ENCODE measurements at places on chromosomes 1 and 21.

DNA sequence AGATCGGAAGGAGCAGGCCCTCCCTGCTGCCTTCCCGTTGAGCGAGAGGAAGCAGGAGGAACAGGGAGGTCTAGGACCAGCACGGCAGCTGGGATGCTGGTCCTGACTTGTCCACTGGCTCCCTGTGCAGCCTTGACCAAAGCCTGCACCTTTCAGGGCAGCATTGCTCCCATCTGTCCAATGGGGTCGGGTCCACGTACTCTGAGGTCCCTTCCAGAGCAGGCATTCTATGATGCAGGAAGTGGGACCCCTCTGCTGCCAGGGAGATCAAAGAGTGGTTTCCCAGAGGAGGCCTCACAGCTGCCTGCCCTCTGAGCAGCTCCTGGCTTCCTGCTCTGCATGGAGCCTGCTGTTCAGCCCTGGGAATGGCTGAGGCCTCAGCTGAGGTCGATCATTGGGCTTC is 21.7 kb upstream of the ZNF362 start:
- DNase-seq: no peak

- DNase-seq: no peak
Measured at GRCh38 chr1:83490988-83491387, 507.9 kb downstream of the TTLL7 start.

DNA sequence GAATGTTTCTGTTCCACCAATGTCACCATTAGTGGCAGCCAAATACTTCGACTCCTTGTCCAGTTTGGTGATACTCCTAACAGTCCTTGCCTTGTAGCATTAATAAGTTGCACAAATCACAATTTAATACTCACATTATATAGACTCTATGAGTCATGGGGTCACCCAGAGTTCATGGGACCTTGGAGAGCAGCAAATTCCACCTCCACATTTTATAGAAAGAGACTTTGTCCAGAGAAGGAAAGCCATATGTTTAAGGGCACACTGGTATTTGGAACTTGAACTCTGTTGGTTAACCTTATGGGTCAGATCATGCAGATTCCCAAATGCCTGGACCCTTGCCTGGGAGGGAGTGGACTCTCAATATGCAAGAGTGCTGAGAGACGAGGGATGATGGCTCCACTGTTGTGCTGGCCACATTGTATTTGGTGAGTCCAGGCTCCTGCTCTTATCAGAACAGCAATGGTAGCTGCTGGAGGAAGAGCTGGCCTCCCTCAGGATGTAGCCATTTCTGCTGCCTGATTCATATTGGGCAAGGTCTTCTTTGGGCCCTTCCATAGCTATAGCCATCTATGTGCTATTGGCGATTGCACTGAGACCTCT is 30.6 kb downstream of the DNAJC6 start:
- no peak for DNase-seq

- DNase-seq: no peak
Measured at GRCh38 chr1:163874070-163874469, 552.3 kb downstream of the NUF2 start.

DNA sequence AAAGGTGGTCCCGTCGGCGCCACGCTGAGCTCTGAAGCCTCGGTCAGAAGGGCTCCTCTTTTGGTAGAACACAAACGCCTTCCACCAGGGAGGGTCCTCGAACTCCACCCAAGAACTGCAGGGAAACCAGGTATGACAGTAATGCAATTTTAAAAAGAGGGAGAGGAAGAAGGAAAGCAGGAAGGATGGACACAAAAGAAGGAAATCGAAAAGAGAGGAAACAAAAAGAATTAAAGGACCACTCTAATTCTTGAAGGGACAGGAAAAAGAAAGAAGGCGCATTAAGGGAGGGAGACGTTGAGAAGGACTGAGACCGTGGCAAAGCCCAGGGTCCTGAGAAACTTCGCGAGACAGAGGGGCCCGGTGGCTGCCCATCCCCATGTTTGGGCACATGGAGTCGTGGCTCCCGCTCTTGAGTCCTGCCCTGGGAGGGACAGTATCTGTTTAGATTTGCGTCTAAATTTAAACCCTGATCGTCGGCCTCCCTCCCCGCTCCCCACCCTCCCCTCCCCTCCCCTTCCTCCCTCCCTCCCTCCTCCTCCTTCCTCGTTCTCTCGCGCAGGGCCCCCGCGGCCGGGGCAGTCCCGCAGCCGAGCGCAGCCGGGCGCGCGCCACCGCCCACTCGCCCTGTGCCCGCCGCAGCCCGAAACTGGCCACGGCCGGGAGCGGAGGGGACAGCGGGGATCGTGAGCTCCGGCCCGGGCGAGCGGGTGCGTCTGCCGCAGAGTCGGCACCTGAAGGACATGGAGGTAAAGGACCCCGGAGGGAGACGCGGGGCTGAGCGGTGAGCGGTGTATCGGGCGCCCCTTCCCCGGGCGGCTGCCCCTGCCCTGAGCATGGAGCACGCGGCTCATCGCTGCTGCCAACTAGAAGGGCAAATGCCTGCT is at the start of gene RCSD1:
TSS of gene RCSD1 (plus strand) at position 552 of the 887 bp plus-strand sequence. CDS start at position 744, 192 bp downstream.
- no peak for DNase-seq

DNA sequence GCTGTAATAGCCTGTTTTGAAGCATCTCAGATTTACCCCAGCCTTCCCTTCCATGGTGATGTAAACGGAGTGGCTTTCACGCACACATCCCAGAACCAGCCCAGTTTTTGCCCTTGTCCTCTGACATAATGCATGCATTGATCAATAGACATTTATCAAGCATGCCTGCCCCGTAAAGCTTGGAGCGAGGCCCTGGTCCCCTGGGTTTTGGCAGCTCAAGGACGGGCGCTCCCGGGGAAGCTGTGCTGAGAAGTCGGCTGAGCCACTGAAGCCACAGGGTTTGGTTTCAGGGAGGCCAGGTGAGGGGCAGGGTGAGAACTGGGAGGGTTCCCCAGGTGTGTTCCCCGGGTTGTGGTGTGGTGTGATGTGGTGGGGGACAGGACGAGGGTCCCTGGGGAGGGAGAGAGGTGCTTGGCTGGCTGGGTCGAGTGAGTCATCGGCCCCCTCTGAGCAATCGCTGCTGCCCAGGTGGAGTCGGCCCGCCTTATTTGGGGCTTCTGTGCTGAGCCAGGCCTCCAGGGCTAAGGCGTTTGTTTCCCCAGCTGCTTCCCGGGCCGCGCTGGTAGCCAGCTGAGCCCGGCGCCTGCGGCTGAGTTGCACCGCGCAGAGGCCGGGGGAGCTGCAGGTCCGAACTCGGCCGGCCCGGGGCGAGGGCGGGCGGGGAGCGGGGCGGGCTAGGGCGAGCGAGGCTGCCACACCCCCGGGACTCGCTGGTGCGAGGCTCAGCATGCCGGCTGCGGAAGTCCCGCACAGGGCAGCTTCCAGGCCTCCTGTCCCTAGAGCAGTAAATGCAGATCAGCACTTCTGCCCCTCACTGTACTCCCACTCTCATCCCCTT is 23.6 kb downstream of the ATP2B4 start:
- no peak for DNase-seq

GRCh38 chr21:16002874-16003466 is 273.2 kb downstream of the USP25 start:
- DNase-seq: no peak

DNA sequence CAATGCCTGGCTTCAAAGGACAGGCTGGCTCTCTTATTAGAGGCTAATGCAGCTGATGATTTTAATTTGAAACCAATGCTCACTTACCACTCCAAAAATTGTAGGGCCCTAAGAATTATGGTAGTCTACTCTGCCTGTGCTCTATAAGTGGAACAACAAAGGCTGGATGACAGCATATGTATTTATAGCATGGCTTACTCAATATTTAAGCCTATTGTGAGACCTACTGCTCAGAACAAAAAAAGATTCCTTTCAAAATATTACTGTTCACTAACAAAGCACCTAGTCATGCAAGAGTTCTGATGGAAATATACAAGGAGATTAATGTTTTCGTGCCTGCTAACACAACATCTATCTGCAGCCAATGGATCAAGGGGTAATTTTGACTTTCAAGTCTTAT is 73.8 kb upstream of the DUSP10 start:
- no peak for DNase-seq

GRCh38 chr1:186997877-186998276 is 169.1 kb downstream of the PLA2G4A start:
- DNase-seq: no peak

DNA sequence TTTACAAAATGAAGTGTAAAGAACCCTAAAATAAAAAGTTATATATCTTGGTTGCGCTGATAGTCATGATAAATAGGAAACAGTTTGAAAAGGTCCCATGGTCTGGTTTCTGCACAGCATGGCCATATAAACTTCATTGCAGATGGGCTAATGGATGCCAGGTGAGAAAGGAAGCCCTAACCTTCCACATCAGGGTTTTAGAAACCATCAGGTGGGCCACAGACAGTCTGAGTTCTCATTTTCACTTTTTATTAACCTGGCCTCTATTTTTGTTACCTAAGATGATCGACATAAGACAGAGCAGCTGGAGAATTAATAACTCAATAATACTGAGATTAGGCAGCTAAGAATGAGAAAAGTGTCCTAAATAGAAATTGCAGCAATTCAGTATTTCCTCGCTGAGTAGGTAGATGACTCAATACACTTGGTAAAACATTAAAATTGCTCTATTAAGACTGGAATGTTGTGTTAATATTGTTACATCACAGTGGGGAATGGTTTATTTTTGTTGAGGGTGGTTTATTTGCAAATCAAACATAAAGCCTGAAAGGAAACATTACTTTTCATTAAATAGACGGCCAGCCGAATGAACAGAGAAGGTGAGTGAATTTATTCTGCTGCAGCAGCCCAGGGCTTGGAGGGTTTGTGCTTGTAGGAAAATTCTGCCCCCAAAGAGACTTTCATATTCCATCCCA is 21.1 kb downstream of the C1orf21 start:
- DNase-seq: no peak

GRCh38 chr1:35555212-35555584 is 2.0 kb downstream of the KIAA0319L start:
- DNase-seq: no peak
